Hair follicular keratinocyte (primary cell): ENCODE measurements at places on chromosomes 2 and 18. TPM values are rescaled to one million over a fixed set of nuclear protein-coding genes. Genes with fewer than 3 reads are reported as not detected.

The DUSP2 gene
- total RNA-seq = 14.1 and 14.2 TPM in 2 replicates

The DHRS9 gene
- total RNA-seq = not detected in 2 replicates

The REEP1 gene
- 0.16 TPM in 1 of 2 replicates, not detected in the other for total RNA-seq

The RND3 gene
- total RNA-seq = 38.7 and 48.9 TPM in 2 replicates

The ARHGEF4 gene
- 34.5 and 36.1 TPM in 2 replicates for total RNA-seq

The DYNAP gene
- not detected in 2 replicates for total RNA-seq
